Naive B cell (primary cell): ENCODE measurements at places on chromosomes 2 and 18. TPM values are rescaled to one million over a fixed set of nuclear protein-coding genes. Genes with fewer than 3 reads are reported as not detected.

ESPNL gene
- polyA plus RNA-seq: not detected

LINC00305 gene
- polyA plus RNA-seq: not detected

ACADL gene
- not detected for polyA plus RNA-seq

POTEJ gene
- polyA plus RNA-seq: not detected

PLEK gene
- polyA plus RNA-seq: 207 TPM

ANKRD30B gene
- not detected for polyA plus RNA-seq

ANKRD30BL gene
- not detected for polyA plus RNA-seq

PELI1 gene
- 34.0 TPM for polyA plus RNA-seq

PPP3R1 gene
- 7.9 TPM for polyA plus RNA-seq

PLB1 gene
- 0.19 TPM for polyA plus RNA-seq

RAB27B gene
- 0.40 TPM for polyA plus RNA-seq

LDLRAD4 gene
- polyA plus RNA-seq: 16.1 TPM

IL18RAP gene
- polyA plus RNA-seq: not detected

CRYGD gene
- polyA plus RNA-seq: not detected

SKOR2 gene
- not detected for polyA plus RNA-seq

SERPINB4 gene
- polyA plus RNA-seq: not detected

DYNAP gene
- not detected for polyA plus RNA-seq

DSG1 gene
- not detected for polyA plus RNA-seq

TFCP2L1 gene
- not detected for polyA plus RNA-seq

SCYGR6 gene
- polyA plus RNA-seq: not detected
